ENCODE measurements at places on chromosomes 5 and 9.
A peak's percentile ranks its signal among the peaks of the same experiment; 100 is the strongest.

DNA sequence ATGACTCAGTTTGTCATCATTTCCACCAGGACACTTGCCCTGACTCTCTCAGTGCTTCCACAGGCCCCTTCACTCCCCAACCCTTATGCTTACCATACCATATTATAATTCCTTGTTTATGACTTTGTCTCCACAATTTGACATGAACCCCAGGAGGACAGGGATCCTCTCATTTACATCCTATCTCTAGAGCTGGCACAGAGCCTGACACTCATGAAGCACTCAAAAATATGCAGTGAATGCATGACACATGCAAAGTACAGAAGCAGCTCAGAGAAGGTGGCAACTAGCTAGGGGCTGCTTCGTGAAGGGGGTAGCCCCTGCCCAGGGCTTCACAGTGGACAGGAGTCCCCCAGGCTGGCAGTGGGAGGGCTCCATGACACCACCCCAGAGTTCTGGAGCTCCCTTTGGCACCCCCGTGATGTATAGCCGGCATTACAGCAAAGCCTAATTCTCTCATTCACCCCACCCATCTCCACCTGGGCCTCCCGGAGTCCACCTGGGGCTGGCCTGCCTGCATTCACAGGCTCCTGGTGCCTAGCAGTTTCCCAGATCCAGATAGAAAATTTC, 112.0 kb upstream of the SPOCK1 start:
- no peak for DNase-seq

DNA sequence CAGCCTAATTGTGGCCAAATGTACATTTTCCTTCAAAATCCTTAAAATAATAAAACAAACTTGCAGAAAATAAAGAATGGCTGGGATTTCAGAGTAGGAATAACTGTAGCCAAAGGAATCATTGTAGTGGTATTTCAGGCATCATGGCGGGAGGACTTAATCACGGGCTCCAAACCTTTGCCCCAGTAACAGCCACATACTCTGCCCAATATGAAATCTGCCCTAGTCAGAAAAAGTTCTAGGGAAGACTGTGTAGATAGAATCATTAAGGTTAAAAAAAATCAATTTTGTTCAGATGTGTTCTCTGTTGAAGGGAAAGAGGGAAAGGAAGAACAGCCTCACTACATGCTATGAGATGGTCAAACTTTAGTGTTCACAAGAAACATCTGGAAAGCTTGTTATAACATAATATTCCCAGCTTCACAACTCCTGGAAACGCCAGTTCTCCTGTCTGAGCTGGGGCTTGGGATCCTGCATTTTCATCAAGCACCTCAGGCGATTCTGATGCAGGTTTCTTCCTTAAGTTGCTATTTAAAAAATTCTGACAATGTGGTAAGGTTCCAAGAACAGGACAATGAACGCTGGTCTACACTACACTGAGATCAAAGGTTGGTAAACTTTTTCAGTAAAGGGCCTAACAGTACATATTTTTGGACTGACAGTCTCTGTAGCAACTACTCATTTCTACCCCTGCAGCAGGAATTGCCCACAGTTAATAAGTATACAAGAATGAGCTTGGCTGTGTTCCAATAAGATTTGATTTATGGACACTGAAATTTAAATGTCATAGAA, 87.9 kb downstream of the CEMIP2 start:
- DNase-seq: no peak

DNA sequence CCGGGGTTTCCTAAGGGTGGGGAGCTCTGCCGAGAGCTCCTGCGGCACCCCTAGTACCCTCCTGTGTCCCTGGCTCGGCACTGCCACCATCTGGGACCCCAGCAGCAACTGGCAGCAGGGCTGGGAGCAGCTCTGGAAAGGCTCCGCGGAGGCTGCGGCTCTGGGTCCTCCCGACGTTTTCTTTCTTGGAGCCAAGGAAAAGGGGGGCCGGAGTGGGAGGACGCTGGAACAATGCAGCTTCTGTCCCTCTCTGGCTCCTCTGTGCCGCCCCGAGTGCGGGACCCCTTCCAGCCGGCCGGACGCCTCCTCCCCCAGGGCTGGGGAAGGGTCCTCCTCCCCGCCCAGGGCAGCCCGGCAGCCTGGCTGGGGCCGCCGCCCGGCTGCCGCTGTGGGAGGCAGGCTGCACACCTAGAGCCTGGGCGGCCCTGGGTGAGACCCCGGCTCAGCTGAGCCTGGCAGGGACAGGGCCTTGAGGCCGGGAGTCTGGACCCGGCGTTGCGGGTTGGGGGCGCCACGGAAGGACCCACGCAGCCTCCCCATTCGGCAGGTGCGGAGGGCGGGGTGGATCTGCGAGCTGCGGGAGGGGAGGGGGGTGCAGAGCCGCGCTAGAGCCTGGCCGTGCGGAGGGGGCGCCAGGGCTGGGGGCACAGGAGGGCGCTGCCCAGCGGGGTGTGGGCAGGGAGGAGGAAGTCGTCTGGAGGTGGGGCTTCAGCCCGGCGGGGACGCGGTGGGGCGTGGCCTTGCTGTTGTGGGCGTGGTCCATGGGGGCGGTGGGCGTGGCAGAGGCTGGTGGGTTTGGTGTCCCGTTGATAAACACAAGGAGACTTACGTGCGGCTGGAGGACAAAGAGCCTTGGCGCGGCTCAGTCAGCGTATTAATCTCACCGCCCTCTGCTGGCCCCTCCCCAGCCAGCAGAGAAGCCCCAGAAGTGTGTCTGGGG, 15.1 kb downstream of the GPSM1 start:
- peak; percentile 62 for DNase-seq

DNA sequence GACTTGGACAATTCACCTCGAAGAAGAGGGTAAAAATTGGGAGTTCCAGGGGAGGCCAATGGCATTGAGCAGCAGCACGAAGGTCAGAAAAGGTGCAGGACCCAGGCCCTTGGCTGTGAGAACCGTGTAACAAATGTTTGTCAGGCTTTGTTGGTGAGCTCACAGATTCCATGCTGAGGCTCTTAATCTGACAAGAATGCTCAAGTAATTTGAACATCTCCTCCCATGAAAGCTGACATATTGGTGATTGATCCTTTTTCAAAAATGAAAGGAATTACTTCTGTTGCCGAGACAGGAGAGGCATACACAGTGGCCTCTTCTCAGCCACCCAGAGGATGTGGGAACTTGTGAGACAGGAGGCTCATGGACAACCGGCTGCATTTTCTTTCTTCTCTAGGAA, 11.6 kb downstream of the RAI14 start:
- DNase-seq: no peak

DNA sequence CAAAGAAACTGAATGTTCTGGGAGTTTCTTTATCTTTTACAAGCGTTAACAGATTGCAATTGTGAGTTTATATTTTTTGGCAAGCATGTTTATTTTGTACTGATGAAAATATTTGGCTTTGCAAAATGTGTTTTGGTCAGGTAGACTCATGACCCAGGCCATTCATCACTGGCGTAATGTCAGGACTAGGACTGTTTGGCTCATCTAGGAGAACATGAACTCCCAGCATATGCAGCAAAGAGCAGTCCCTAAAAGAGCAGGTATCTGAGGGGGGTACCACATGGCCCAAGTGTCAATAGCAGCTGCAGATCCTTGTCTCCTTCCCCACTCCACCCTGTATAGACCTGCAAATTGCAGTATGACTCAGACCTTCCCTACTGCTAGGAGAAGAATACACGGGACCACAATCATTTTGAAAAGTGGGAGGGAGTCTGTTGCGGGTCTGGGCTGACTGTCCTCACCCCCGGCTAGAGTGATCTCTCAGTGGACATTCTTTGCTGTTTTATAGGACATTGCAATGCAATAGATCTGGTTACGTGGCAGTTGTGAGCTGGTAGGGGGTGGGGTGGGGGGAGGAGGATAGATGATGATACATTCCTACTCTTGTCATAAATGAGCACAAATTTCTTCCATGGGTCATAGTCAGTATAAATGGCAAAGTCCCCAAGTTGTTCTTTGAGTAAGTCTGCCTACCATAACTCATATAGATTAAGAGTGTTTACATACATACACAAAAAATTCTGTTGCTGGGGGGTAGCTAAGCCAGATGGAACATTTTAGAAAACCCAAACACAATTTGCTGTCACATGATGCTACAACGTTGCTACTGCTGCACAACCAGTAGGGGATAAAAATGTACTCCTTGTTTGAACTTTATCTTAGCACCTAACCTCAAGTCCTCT, 20.8 kb upstream of the SNCAIP start:
- DNase-seq: no peak

DNA sequence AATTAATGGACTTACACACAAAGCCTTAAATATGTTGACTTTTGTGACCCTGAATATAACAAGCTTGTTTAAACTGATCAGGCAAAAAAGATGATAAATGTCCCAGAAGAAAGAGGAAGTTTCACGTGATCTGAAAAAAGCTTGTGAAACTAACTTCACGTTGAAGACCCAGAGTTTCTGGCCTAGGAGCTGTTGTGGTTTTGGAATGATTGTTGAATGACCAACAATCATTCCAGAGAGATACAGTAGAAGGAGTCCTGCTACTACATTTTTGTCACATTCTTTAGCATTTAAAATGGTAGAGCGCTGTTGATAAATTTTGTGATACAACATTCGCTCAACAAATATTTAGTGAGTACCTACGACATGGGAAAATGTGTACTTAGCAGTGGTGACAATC, 143.1 kb upstream of the FBN2 start:
- no peak for DNase-seq

- no peak for DNase-seq
Observed at GRCh38 chr5:59637884-59638580, 255.5 kb downstream of the PDE4D start.

- no peak for DNase-seq
Observed at GRCh38 chr5:93596676-93597490, 13.9 kb downstream of the NR2F1 start.

DNA sequence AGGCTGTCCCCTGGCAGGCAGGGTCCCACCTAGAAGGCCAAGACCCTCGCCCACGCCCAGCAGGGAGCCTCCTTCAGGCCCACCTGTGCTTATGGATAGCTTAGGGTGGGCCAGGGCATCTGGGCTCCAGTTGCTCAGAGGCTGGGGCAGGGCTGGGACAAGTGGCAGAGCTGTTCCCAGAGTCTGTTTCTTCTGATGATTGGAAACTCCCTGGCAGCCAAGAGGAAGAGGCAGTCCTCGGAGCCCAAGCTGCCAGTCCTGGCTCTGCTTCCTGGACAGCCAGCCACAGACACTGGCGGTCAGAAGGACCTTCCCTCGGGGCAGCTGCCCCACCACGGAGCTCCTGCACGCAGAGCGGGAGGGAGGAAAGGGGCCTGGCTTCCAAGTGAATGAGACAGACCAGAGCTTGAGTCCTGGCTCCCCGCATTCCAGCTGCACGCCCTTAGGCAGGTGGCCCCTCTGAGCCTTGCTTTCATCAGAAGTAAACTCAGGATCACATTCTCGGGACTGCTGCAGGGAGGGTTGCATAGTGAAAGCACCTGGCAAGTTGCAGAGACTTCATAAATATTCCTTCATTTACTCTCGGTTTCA, 37.9 kb upstream of the GABRP start:
- DNase-seq: no peak

GRCh38 chr5:174427304-174427703, 297.1 kb upstream of the MSX2 start:
- no peak for DNase-seq

DNA sequence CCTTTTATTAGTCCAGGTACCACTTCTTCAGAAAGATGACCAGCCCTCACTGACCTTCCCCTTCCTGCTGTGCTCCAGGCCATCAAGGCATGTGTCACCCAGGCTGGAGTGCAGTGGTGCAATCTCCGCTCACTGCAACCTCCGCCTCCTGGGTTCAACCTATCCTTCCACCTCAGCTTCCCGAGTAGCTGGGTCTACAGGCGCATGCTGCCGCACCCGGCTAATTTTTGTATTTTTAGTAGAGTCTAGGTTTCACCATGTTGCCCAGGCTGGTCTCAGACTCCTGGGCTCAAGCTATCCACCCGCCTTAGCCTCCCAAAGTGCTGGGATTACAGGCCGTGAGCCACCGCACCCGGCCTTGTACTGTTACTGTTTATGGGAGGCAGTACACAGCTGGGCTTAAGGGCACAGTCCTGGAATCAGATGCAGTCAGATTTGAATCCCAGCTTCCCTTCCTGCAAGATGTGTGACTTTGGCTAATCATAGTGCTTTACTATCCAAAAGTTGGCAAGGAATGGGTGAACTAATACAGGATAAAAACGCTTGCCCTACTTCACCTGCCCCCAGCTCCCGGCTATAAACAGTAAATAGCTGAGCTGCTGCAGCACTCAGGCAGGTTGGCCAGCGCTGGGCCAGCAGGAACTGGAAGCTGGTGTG, 483 bp upstream of the EIF4EBP3 start:
- no peak for DNase-seq

- DNase-seq: no peak
Observed at GRCh38 chr5:169954786-169955185, 25.5 kb downstream of the INSYN2B start.

DNA sequence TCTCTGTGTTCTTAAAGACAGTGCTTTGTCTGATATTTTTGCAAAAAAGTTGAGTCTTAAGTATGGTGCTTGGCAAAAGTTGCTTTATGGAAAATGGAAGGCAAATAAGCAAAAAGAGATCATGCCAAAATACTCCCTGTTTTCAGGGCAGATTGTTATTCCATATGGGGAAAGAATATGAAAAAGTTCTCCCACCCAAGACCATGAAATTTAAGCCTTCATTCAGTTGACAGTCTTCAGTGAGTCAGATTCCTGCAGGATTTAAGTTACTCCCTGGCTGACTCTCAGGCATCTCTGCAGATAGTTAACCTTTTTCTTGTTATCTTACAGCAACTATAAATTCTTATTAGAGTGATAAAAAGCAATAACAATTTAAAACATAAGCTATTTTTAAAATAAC, 601.6 kb downstream of the PDE4D start:
- no peak for DNase-seq

- no peak for DNase-seq
Observed at GRCh38 chr5:23776684-23777083, 269.3 kb downstream of the PRDM9 start.
